ENCODE measurements at places on chromosomes 4 and X. TPM values are rescaled to one million over a fixed set of nuclear protein-coding genes. Genes with fewer than 3 reads are reported as not detected.

The PF4V1 gene
- total RNA-seq, result not detected

- DNase-seq, result no peak
Observed at GRCh38 chrX:106698693-106699092, 27.8 kb upstream of the RNF128 start.

DNA sequence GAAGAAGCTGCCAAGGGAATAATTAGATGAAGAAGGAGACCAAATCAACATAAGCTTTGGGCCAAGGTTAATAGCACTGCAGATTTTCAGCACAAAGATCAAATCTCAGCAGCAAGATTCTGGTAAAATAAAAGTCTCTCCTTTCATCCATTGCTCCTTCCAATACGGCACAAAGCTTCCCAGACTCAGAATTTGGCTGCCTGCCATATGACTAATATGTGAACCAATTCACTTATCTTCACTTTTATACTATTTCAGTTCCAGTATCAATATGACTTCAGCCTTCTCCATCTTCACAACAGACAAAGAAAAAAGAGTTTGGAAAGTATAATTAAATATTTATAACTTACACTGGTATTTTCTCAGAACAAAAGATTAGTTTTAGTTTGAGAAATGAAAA is 978.3 kb upstream of the GRID2 start:
- DNase-seq, result no peak

DNA sequence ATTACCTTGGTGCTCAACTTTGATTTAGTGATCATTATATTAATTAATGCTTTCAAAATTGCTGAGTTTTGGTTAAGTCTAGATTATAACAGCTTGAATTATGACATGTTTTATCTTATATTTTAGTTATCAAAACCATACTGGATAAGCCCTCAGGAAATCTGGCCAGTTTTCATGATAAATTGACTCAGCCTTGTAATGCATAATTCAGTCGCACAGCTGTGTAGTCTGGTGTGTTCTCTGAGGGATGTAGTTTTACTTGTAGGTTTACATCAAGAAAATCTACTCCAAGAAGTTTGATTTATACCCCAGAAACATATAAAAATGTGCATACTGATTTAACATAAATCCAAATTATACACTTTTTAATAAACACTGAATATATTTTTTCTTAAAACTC is 477.5 kb downstream of the SPRY1 start:
- no peak for DNase-seq

- no peak for DNase-seq
Observed at GRCh38 chr4:189656641-189657040, 284.0 kb upstream of the FRG1 start.

DNA sequence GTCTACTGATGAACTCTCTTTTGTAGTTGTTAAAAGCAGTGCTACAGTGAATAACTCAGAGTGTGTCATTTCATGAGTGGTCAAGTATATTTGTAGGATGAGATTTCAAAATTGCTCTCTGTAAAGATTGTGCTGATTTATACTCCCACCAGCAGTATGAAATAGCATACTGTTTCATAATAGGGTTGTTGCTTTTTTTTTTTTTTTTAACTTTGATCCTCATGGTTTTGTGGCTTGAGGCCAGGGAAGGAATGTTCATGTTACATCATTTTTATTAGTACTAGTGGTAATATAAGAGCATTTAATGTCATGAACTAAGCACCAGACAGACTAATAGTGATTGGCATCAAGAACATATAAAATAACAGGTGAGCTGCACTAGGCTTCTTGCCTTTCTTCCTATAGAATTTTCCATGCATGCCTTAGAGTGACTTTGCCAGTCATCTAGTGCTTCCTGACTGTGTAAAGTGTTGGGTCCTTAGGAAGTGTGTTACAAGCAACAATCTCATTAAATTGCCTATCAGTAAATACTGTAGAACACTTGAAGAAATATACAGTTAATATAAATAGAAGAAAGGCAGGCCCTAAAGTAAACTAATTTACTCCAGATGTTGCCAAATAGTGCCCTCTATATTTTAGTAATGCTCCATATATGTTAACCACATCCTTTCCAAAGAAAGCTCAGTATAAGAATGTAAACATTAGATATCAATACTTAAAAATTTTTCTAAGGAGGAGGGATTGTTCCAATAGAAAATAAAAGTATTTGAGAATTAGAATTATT is 38.6 kb upstream of the MSMO1 start:
- DNase-seq, result no peak

GRCh38 chr4:78534286-78534955 is 17.1 kb upstream of the ANXA3 start:
- DNase-seq, result no peak

- no peak for DNase-seq
Observed at GRCh38 chr4:74087481-74087880, 11.5 kb downstream of the CXCL2 start.

- no peak for DNase-seq
Observed at GRCh38 chrX:129945131-129945530, 37.3 kb upstream of the BCORL1 start.

GRCh38 chrX:29797156-29797555 is 418.2 kb upstream of the MAGEB2 start:
- no peak for DNase-seq
